ENCODE measurements at places on chromosomes 7 and 10. TPM values are rescaled to one million over a fixed set of nuclear protein-coding genes. Genes with fewer than 3 reads are reported as not detected.

Gene ATOH7
- 0.13 TPM for polyA plus RNA-seq

Gene TSPAN33
- 5.5 TPM for polyA plus RNA-seq

Gene NKX1-2
- polyA plus RNA-seq, result not detected

Gene ENO4
- 3.7 TPM for polyA plus RNA-seq

Gene LRMDA
- 18.7 TPM for polyA plus RNA-seq

Gene SKIDA1
- polyA plus RNA-seq, result 5.1 TPM

Gene INHBA
- polyA plus RNA-seq, result 1.1 TPM

Gene SPDYE8
- polyA plus RNA-seq, result 0.95 TPM

Gene STOX1
- 4.4 TPM for polyA plus RNA-seq

Gene ZNF853
- polyA plus RNA-seq, result 11.2 TPM

Gene ERCC6
- 26.6 TPM for polyA plus RNA-seq

Gene PCLO
- polyA plus RNA-seq, result 7.0 TPM

Gene CPXM2
- polyA plus RNA-seq, result 3.8 TPM

Gene GTPBP10
- 23.8 TPM for polyA plus RNA-seq

Gene SUN3
- 0.31 TPM for polyA plus RNA-seq

Gene CNNM1
- 0.30 TPM for polyA plus RNA-seq
